Activated CD4-positive, CD25-positive, alpha-beta regulatory T cell (primary cell): ENCODE measurements at places on chromosomes 2 and 18.

GRCh38 chr2:165499131-165499530 lies 29.6 kb downstream of the CSRNP3 start:
- DNase-seq = no peak

DNA sequence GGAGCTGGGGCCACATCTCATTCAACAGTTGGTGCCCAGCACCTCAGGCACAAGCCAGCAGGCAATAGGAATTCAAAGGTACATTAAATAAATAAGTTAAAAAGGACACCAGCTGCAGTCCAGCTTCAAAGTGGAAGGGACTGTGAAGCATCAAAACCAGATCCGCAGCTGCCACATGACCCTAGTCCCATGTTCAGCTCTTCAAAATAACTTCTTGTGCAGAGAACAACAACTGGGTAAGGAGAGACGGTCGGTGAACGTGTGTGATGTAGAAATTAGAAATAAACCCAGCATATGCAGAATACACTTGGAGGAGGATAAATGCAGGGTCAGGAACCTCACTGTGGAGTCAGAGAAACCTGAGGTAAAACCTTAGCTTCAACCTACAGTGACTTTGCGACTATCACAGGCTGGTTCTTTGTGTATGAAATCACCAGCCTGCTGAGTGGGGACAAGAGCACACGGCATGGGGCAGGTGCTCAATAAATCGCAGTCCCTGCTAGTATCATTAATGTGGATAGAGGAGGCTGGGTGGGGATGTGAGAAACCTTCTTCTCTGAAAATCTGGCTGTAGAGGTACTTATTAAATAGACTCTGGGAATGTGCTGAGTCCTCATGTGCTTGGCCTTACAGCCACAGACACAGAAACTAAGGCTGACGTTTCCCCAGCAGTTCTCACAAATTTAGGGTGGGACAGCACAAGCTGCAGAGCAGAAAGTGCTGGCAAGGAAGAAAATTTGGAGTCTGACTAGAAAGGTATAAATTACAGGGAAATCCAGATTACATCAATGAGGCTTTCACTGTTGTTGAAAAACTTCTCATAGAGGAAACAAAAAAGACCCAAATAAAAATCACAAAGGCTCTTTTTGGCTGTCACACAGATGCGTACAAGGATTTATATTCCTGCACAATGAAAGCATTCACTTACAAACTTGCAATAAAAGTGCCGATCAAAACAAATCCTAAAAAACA lies 20.7 kb downstream of the FBXO15 start:
- DNase-seq = no peak

DNA sequence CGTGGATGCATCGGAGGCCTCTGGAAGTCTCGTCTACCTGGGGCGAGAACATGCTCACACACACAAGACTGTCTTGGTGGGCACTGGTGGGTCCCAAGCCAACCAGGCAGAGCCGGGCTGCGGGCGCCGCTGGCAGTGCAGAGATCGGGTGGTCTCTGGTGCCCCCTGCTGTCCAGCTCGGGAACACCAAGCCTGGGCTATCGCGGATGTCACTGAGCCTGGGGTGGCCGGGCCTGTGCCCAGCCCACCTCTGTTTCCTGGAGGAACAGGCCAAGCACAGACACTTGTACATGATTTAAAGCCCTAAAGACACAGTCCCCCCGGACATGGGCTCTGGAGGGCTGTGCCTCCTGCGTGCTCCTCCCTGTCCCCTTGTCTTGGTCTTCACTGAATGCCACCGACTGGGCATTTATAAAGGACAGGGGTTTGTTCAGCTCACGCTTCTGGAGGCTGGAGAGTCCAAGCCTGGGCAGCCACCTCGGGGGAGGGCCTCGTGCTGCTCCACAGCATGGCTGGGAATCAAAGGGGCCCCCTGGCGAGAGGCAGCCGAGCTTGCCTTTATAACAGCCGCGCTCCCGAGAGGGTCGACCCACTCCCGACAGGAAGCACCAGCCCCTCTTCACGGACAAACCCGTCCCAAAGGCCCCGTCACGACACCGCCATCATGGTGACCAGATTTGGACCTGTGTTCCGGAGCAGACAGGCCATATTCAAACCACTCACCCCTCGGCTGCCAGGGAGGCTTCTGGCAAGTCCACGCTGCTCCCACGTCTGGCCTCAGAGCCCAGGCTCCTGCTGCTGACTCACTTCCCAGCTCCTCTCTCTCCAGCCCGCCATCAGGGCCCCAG lies 3.6 kb upstream of the OTOS start:
- peak; percentile 89 for DNase-seq

DNA sequence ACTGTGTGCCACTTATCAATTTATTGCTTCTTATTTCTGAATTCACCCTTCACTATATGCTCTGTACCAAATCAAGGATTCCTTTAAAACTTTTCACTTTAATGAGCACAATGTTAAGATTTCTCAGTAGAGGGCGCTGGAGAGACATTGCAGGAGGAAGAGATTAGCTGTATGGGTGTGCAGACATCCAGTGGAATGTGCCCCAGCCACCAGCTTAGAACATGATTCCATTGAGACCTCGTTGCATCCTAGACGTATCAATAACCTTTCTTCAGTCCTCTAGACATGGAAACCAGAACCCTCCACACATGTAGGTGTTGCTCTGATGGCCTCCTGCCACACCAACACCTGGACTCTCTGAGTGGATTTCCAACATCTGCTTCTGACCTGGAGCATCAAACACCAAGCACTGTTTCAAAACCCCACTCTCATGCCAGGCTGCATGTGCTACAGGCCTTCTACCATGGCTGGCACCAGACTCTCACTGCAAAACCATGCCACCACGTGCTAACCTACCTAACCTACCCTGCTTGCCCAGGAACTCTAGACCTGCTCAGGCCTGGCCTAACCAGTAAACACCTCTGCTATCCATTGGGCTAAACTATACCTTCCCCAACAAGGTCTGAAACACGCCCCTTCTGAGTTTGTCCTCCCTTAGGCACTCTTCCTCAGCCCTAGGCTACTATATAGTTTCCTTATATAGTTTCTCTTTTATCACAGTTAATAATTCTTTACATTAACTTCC lies 633.2 kb upstream of the PKDCC start:
- DNase-seq = no peak

DNA sequence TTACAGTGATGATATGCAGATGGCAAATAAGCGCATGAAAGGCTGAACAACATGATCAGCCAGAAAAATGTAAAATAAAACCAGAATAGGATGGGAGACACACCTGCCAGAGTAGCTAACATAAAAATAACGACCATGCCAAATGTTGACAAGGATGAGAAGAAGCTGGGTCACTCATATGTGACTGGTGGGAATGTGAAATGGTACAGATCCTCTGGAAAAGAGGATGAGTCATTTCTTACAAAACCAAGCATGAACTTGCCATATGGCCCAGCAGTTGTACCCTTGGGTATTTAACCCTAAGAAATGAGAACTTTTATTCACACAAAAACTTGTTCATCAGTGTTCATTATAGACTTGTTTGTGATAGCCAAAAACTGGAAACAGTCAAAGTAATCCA lies 143.8 kb downstream of the SH3BP4 start:
- no peak for DNase-seq

- no peak for DNase-seq
These were observed 302.2 kb upstream of the MAP2 start for GRCh38 chr2:209121691-209122090.

GRCh38 chr2:160574468-160575140 lies 81.0 kb upstream of the RBMS1 start:
- DNase-seq = no peak

DNA sequence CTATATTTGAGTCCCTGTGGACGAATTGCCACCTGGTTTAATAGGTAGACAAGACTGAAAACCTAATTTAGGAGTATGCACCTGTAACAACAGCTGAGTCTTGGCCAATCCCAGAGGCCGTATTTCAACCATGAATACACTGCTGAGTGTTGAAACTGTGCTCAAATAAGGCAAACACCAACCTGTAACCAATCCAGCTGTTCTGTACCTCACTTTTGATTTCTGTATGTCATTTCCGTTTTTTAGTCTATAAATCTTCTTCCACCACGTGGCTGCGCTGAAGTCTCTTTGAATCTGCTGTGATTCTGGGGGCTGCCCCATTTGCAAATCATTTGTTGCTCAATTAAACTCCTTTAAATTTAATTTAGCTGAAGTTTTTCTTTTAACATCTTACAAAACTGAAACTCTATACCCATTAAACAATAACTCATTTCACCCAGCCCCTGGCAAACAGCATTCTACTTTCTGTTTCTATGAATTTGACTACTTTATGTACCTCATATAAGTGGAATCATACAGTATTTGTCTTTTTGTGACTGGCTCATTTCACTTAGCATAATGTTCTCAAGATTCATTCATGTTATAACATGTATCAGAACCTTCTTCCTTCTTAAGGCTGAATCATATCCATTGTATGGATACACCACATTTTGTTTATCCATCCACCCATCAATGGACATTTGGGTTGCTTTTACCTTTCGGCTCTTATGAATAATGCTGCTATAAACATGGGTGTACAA lies 7.5 kb upstream of the YPEL5 start:
- no peak for DNase-seq

DNA sequence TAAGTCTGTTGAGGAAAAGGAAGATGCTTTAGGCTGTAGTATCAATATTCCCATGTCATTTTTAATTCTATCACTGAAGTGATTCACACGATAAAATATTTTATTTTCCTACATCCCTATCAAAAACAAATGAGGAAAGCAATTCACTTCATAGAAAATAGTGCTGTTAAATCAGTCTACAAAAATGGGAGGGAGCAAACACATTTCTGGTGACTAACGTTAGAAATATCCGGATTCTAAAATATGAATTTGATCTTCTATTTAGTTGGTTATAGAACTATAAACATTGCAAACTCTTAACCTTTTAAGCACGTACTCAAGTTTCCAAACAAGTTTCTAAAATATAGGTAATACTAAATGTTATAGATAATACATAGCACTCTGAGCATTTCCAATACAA lies 20.8 kb downstream of the ATF2 start:
- no peak for DNase-seq

- no peak for DNase-seq
These were observed 161.0 kb downstream of the HDAC4 start for GRCh38 chr2:239239607-239240413.

GRCh38 chr18:7590826-7591560 lies 23.9 kb downstream of the PTPRM start:
- no peak for DNase-seq

GRCh38 chr2:119482481-119483394 lies 41.5 kb downstream of the SCTR start:
- DNase-seq = no peak

GRCh38 chr2:55011831-55012671 lies 38.2 kb downstream of the RTN4 start:
- no peak for DNase-seq

DNA sequence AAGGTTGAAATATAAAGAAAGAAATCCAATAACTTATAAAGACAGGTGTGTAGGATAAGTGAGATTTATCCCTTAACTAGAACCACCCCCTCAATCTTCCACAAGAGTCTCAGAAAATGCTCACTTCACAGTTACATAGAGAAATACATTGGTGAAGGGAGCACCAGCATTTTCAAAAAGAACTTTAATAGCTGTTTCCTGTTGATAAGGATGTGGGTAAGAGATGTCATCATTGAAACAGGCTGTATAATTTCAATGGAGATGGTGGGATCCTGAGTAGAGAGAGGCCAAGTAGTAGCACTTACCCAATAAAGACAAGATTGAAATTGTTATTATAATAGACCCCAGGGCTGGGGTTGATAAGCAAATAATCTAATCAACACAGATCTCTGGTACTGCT lies 162.2 kb upstream of the TACR1 start:
- DNase-seq = no peak

DNA sequence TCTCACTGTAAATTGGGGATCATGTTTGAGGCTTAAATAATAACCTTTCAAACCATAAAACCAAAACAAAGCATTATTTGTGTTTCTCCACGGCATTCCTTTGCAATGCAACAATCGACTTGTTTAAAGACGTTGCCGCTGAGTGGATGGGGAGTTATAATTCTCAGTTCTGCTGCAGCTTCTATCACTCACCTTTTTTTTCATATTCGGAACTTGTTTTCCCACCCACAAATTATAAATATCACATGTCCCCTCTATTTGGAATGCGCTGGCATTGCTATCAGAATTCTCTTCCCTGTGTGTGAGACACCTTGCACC lies 372.8 kb upstream of the SMIM21 start:
- DNase-seq = no peak

- no peak for DNase-seq
These were observed 82.4 kb downstream of the GFPT1 start for GRCh38 chr2:69304656-69305055.

DNA sequence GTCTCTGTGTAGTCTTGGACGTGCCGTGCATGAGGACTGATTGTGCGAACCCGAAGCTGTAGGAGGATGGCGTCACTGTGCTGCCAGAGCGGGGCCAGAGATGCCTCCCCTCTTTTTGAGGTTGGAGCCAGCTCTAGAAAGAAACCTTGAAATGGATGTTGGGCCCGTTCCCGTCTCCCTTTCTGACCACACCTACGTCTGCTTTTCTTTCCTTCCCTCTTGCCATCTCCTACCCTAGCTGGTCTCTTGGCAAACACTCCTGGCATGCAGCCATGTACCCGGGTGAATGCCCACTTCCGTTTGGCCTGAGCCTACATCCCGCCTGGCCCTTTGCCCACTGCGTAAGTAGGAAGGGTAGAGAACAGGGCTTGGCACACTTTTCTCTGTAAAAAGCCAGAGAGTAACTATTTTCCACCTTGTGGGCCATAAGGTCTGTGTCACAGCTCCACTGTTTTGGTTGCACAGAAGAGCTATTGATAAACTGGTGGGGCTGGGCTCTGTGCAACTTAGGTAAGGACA lies 37.4 kb downstream of the SH3BP4 start:
- DNase-seq = no peak

DNA sequence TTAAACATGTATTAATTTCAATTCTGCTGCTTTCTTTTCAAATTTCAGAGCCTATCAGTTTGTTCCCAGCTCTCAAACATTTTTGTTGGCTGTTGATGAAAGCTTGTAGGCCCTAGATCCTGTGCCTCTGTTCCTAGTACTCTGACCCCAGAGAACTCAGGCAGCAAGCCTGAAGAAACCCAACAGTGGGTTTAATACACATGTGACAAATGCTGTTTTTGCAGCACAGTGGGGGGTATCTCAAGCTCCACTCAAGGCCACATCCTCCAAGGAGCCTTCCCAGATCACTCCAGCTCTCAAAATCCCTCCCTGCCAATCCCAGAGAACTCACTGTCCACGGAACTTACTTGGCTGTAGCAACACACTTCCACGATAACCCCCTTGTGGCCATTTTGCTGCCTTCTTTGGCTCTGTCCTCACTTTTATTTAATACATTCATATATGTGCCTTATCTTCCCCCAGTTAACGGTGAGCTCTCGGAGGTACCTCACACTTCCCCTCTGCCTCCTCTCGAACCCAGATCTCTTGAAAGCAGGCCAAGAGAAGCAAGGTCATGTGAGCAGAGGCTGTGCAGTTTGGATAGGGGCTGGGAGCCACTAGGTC lies 122.4 kb downstream of the TNS1 start:
- no peak for DNase-seq
